ENCODE measurements at places on chromosomes 2 and 18. TPM values are rescaled to one million over a fixed set of nuclear protein-coding genes. Genes with fewer than 3 reads are reported as not detected.
A peak's percentile ranks its signal among the peaks of the same experiment; 100 is the strongest.

DNA sequence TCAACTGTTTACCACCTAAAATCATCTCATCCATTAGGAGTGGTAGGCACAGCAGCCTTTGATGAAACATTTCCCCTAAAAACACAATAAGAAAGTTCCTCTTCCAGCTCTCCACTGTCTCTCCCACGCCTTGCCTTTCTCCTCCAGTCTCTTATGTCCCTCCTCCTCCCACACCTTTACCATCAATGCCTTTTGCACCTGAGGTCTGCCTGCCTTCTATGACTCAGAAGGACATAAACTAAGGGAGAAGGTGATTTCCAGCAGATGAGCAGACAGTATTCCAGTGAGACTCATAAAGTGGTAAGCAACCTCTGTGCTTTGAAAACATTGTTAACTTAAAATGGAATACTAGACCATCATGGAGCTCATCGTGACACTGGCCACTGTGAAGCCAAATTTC lies 34.2 kb upstream of the NDUFV2 start:
- no peak for DNase-seq

GRCh38 chr2:105294844-105295481 lies 34.6 kb downstream of the TGFBRAP1 start:
- no peak for DNase-seq

Gene DLX1
- not detected for total RNA-seq

Gene NAT8
- 26.3 TPM for total RNA-seq

- no peak for DNase-seq
Measured at GRCh38 chr2:228798458-228799207, 472.5 kb downstream of the PID1 start.

DNA sequence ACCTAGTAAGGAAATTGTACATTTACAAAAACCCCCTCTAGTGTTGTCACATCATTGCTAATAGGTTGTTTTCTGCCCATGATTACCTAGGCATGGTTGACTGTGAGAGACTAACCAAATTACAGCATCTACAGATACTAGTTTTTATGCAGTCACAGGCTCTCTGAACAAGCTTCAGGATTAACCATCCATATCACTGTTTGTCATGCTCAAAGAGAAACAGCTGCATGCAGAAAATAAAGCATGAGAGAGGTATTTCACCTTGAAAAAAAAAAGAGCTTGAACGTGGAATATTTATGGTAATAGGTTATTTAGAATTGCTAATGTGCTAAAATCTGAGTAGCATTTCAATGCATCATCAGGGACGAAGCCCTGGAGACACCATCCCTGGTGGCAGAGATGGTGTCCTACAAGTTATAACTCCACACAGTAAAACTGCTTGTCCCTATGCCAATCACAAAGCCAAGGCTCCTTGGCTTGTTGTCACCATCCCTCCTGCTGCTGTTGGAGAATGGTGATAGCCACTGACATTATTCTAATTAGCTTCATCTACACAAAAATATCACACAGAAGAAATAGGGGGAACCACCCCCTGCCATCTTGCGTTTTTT lies 5.4 kb downstream of the NEB start:
- DNase-seq = no peak

DNA sequence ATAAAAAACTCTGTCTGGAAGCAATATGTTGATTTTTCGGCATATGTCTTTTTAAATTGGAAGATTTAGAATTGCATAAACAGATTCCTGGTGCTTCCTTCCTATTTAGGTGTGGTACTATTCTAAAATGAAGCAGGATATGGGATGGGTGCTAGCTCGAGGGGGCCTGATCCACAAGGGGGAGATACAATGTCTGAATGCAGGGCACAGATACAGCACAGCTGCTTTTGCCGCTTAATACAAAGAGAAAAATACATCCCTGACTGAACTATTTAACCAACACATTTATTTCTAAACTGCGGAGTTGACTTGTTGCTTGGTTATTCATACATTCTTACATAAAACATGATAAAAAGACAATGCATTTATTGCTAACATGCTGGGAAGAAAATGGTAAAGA lies 169.1 kb downstream of the TMEFF2 start:
- no peak for DNase-seq

GRCh38 chr2:85584354-85584856 lies at the start of gene VAMP5:
VAMP5 (plus strand) TSS chr2:85584431; CDS start chr2:85584491, 60 bp downstream.
- DNase-seq = peak; percentile 69

DNA sequence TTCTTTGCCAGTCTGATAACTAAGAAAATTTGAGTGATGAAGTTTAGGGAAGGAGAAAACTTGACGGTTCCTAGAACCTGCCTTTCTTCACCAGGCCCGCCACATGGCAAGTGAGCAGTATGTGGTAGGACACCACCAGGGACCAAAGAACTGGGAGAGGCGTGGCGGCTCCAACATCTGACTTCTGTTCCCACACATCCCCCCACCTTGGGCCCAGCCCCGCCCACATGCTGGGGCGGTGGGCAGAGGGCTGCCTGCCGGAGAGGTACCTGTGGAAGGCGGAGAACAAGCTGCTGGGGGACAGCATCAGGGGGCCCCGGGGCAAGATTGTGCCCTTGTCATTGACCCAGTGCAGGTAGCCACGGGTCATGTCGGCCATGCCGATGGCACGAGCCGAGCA lies 75.0 kb downstream of the EMILIN2 start:
- no peak for DNase-seq

DNA sequence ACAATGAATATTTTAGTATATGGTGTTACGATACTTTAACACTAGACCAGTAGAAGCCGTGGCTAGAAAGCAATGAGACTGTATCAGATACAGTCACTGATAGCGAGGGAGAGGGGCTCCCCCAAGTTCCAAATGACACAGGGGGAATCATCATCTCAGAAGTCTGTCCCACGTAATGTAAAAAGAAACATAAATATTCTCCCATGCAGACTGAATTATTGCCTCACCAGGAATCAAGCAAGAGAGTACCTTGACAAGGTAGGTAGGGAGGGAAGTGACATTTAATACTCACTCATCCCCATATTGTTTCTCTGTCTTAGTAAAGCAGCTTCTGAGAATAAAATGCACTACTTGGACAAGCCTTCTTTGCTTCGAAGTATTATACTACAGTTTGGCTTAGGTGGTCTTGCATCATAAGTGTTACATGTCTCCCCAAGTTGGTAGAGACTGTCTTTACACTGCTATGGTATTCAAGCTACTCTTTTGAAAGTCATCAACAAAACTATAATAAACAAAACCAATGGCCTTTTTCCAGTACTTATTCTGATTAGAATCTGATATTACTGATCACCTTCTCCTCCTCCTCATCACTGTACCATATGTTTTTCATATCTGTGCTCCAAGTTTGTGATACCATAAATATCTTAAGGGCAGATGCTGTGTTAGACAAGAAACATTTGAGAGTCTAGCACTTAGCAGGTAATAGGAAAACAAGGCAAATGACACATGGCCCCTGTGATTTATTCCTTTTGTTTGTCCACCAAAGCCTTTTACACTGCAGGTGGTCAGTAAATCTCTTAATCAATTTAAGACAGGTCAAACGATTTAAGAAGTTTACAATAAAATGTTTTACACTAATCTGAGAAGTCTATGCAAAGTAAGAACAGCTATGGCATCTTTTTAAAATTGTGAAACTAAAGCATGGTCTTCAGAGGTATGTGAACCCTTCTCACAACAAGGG lies 2.7 kb downstream of the LAPTM4A start:
- DNase-seq = no peak

DNA sequence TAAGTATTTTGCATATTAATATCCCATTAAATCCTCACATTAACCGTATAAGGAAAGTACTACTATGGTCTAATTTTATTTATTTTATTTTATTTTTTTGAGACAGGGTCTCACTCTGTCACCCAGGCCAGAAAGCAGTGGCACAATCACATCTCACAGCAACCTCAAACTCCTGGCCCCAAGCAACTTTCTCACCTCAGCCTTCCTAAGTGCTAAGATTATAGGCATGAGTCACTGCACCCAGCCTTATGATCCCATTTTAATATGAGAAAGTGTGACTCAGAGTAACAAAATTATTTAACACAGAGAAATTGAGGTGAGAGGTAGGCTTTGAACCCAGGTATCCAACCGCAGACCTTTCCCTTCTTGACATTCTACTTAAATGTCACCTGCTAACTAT lies 330.0 kb upstream of the POU3F3 start:
- DNase-seq = no peak

Gene OBSL1
- total RNA-seq = 43.6 TPM

DNA sequence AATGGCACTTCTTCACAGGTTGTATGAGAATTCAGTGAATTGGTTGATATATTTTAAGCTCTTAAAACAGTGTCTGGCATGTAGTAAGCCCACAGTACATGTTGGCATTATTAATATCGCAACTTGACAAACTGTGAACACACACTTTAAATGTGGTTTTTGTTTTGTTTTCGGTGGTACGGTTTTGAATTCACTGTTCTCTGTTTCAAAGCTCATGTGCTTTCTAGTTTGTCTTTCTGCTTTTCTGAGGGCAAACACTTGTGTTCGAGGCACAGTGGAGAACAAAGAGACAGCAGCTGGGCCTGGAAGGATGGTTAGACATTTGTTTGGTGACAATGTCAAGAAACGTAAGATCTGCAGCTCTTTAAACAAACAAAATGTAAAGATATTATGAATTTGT lies 276.5 kb upstream of the MC4R start:
- no peak for DNase-seq

Gene DYSF
- total RNA-seq = 30.0 TPM

GRCh38 chr18:24112874-24113615 lies 25.8 kb upstream of the CABYR start:
- DNase-seq = peak; percentile 90
